ENCODE measurements at places on chromosomes 11 and 22.

- DNase-seq, result no peak
These were observed 30.8 kb upstream of the CELSR1 start for GRCh38 chr22:46568102-46568809.

- DNase-seq, result no peak
These were observed 17.5 kb downstream of the CDC45 start for GRCh38 chr22:19497245-19497644.

DNA sequence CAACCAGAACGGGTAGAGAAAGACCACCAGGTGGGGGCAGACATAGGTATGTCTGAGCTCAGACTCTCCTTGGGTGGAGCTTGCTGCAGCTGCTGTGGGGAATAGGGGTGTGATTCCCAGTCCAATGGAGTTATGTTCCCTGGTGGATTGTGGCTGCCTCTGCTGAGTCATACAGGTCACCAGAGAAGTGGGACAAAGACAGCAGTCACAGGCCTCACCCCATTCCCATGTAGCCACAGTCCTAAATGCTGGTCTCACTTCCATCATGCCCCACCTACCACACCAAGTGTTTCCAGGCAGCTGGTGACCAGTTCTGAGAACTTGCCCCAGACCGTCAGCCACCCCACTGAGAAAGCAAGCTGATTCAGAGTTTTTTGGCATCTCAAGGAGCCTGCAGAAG is 17.5 kb downstream of the OR52E5 start:
- DNase-seq, result no peak

DNA sequence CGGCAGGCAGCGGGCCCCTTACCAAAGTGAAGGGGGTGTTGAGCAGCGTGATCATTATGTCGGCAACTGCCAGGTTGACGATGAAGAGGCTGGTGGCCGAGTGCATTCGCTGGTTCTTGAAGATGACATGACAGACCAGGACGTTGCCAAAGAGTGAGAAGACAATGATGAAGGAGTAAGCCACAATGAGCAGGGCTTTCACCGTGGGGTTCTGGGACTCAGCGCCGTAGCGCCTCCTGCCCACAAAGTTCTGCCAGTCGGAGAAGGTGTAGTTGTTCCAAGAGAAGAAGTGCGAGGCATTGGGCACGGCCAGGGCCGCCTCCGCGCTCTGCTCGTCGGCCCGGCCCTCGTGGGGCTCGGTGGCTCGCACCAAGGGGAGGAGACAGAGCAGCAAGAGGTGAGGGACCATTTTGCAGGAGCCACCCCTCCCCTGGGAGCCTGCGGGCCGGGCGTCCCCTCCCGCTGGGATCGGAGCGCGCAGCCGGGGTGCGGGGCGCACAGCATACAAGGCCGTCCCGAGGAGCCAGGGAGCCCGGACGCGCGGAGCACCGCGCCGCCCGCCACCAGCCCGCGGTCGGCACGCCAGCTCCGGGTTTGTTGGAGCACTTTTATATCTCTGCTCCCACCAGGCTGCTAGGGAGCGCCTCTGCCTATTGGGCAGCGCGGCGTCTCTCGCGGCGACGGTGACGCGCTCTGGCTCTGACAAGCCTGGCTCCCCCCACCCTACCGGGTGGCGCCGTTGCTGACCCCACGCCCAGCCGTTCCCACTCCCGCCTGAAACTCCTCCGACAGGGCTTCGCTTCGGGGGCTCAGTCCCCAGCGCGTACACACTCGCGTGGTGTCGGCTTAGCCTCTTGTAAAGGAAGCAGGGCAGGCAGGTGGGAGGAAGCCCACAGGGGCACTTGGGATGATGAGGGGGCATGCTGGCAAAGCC is at the start of gene GPR83:
Gene GPR83 (minus strand): TSS at position 581 of the 934 bp plus-strand sequence. CDS start 172 bp downstream, at position 409.
- DNase-seq, result no peak

- DNase-seq, result no peak
These were observed 25.4 kb downstream of the THOC5 start for GRCh38 chr22:29528144-29528543.

DNA sequence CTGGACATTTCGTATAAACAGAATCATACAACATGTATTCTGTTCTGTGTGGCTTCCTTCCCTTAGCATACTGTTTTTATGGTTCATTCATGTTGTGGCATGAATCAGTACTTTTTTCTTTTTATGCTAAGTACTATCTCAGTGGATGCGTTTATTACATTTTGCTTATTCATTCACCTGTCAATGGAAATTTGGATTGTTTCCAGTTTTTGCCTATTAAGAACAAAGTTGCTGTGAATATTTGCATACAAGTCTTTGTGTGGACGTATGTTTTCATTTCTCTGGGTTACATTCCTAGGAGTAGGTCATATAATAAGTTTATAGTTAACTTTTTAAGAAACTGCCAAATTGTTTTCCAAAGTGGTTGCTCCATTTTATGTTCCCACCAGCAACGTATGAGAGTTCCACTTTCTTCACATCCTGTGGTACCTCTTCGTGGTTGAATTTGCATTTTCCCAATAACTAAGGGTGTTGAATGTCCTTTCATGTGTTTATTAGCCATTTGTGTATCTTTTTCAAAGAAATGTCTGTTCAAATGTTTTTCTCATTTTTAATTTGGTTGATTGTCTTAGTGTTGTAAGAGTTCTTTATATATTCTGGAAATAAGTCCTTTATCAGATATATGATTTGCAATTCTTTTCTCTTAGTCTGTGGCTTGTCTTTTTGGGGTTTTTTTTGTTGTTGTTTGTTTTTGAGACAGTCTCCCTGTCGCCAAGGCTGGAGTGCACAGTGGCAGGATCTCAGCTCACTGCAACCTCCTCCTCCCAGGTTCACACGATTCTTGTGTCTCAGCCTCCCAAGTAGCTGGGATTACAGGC is 46.0 kb upstream of the MICAL2 start:
- DNase-seq, result no peak

GRCh38 chr11:2348986-2349385 is 28.1 kb upstream of the CD81 start:
- no peak for DNase-seq

DNA sequence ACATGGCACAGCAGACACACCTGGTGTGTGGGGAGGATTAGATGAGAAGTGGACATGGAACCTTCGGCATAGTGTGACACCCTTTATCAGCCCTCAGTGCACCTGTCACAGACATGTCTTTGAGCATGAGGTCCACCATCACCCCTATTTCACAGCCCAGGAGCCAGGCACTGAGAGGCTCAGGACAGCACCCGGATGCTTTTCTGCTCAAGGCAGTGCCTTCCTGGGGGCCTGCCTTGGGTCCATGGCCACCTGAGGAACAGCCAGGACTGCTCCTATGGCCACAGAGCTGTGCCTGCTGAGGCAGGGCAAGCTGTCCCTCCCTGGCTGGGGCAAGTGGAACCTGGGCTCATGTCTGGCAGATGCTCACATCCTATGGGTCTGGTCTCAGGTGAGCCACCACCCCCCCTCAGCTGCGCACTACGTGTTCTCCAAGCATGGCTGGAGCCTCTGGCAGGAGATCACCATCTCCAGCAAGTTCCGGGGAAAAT is 75.8 kb downstream of the MORC2 start:
- no peak for DNase-seq

DNA sequence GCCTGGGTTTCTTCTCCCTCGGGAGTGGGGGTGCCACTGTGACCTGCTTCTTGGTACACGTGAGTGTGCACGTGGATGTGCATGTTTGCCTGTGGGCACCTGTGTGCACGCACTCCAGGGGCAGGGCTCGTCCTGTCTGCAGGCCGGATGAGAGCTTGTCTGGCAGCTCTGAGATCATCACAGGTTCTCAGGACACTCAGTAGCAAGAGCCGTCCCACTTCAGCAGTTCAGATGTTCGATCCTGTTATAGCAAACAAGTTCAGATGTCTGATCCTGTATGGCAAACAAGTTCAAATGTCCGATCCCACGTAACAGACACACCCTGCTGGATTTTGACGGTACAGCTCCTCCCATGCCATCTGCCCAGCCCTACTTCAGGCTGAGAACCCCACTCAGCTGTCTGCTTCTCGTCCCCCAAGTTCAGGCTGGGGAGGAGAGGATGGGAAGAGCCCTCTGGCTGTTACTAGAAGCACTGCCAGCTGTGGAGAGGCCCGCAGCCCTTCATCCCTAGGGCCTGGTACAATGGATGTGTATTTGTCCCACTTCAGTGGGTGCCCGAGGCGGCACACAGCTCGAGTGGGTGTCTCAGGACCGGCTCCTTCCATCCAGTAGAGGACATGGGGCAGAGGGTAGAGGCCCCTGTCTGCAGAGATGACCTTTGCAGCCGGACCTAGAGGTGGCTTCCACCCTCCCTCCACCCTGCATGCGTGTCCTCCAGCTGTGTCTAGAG is 1126.9 kb downstream of the BRD1 start:
- DNase-seq, result no peak

- no peak for DNase-seq
These were observed 10.4 kb upstream of the CELSR1 start for GRCh38 chr22:46547883-46548244.

DNA sequence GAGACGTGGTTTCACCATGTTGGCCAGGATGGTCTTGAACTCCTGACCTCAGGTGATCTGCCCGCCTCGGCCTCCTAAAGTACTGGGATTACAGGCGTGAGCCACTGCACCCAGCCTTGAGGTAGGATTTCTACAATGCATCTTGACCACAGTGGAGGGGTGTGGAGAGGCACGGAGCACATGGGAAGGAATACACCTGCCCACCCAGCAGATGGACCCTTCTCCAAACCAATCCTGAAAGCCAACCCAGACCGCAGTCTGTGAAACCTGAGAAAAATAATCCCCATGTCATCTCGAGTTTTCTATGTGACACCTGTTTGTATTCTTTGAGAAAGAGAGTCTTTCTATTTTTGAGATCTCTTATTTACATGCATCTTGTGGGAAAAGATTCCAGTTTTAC is 32.5 kb downstream of the LGR4 start:
- DNase-seq, result no peak

GRCh38 chr11:35247863-35248262 is 108.9 kb downstream of the CD44 start:
- no peak for DNase-seq

DNA sequence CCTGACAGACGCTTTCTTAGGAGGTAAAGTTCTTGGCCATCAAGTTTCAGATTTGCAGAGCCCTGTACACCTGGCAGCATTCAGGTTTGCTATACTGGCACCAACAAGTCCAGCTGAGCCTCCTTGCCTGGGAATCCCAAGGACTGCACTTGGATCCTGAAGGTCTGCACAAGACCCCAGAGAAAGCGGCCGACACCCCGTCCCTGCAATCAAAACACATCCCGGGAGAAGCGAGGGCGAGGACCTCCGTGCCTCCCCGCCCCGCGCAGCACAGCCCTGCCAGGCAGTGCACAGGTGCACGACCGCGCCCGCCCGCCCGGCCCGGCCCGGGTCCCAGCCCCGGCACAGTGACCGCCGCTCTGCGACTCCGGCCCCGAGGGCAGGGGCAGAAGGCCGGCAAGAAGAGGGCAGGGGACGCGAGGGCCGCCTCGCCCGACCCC is 559 bp downstream of the MRTFA start:
- no peak for DNase-seq

DNA sequence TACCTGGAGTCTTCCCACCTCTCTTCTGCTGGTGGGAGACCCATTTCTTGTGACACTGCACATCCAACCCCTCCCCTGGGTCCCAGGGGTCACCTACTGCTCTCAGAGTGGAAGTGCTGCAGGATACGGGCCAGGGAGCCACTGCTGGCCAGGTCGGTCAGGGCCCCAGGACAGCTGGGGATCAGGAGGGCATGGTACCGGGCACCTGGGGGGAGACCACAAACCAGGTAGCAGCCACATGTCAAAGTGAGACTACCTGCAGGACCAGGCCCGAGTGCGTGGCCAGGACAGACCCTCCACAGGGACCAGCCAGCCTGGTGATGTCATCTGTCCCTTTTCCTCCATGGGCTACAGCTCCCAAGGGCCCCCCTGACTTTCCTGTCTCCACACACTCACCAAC is 3.9 kb downstream of the GATD1 start:
- no peak for DNase-seq

- DNase-seq, result no peak
These were observed 15.5 kb upstream of the TFIP11 start for GRCh38 chr22:26527574-26528465.

Data from stimulated activated CD4-positive, alpha-beta T cell treated with anti-CD3 and anti-CD28 coated beads, Interleukin-15, amount 100 ng/mL, for 1 hour (primary cell).